ENCODE measurements at places on chromosomes 16 and 17. TPM values are rescaled to one million over a fixed set of nuclear protein-coding genes. Genes with fewer than 3 reads are reported as not detected.

The LRRC75A gene
- 1.2 TPM for total RNA-seq

DNA sequence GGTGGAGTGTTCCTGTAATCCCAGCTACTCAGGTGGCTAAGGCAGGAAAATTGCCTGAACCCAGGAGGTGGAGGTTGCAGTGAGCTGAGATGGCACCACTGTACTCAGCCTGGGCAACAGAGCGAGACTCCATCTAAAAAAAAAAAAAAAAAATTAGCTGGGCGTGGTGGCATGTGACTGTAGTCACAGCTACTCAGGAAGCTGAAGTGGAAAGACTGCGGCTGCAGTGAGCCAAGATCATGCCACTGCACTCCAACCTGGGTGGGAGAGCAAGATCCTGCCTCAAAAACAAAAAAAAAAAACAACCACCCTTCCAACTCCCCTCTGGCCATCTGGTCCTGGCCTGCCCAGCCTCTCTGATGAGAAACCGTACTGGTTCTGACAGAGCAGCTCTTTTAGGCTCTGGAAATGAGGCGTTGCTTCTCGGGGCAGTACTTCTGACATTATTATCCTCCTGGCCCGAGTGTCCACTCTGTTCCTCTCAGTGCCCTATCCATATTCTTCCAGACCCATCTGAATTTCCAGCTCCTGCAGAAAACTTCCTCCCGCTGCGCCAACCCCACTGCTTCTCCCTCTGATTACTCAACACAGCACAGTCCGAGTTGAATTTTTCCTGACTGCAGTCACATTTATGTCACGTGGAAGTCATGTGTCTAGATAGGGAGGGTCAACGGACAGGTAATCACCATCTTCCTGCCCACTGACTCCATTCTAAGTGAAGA lies 13.3 kb downstream of the GGA2 start:
- peak; percentile 55 for DNase-seq

The WNT9B gene
- not detected for total RNA-seq

DNA sequence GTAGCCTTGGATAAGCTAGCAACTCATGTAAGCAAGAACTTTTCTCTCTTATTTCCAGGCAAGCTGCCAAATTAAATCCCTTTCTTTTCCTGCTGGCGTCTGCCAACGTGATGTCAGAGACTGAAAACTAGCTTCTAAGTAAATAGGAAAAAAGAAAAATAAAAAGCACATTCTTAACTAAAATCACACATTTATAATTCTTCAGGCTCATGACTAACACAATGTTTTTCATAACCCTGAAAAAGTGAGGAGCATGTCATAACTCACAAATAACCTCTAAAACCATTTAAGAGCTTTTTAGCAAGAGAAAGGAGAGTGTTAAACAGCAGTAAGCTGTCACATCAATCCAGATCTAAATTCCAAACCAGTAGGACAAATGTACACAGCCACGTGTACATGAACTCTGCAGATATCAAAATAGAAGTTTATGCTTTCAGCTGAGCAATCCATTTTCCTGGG lies 110.0 kb downstream of the N4BP1 start:
- peak; percentile 95 for DNase-seq

GRCh38 chr17:49209061-49209571 lies 1.3 kb downstream of the GNGT2 start:
- DNase-seq: no peak

The DPEP3 gene
- total RNA-seq: 0.13 TPM

The KRT17 gene
- total RNA-seq: 0.25 TPM

DNA sequence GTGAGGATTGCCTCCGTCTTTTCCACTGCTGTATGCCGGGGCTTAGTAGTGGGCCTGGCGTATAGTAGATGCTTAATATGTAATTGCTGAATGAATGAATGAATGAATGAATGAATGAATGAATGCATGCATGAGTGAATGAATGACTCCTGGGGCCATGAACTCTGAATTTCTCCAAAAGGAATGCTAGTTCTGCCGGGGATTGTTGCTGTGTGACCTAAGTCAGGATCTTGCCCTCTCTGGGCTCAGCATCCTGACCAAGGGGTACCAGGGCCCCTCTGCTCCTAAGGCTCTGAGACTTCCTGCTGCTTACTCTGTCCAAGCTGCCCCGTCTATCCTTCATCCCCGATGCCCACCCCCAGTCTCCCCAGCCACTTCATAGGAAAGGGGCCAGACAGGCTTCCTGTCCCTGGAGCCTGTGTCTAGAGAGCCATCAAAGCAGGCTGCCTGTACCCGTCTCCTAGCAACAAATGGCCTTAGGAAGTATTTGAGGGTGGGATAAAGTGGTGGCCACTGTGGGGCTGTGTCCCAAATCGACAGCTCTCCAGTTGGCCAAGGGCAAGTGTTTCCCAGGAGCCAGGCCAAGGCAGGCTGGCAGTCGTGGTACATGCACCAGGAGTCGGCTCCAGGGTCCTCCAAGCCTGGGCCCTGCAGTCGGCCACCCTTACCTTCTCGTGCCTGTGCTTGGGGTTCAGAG lies 11.6 kb upstream of the MPRIP start:
- no peak for DNase-seq

- no peak for DNase-seq
Measured at GRCh38 chr17:65902155-65902554, 289.8 kb downstream of the CEP112 start.

The CIITA gene
- total RNA-seq: under 0.01 TPM

DNA sequence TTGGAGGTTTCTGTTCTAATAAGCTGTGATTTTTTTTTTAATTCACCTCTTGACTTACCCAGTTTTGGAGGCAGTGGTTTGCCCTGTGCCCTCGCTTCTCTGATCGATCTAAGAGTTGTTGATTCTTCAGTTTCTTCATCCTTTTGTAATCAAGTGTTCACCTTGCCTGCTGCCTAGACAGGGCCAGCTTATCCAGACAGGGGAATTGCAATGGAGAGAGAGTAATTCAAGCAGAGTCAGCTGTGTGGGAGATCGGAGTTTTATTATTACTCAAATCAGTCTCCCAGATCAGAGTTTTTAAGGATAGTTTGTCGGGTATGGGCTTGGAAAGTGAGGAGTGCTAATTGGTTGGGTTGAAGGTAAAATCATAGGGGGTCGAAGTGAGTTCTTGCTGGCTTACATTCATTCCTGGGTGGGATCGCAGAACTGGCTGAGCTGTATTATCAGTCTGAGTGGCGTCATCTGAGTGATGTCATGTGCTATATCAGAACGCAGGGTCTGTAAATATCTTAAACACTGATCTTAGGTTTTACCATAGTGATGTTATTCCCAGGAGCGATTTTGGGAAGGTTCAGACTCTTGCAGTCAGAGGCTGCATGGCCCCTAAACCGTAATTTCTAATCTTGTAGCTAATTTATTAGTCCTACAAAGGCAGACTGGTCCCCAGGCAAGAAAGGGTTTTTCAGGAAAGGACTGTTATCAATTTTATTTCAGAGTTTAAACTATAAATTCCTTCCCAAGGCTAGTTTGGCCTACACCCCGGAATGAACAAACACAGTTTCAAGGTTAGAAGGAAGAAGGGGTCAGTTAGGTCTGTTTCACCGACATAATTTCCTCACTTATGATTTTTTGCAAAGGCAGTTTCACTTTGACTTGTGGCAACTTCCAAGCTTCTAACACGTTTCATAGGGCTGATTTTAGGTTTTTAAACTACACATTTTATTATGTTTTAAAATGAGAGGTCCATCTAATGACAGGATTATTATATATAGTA lies 21.5 kb upstream of the KCNJ16 start:
- DNase-seq: no peak

Measured in dermis microvascular lymphatic vessel endothelial cell (primary cell).